DND-41 (cell line): ENCODE measurements at places on chromosomes 16 and 17.

- DNase-seq: no peak
Observed at GRCh38 chr17:4208238-4208637, 55.5 kb downstream of the ANKFY1 start.

DNA sequence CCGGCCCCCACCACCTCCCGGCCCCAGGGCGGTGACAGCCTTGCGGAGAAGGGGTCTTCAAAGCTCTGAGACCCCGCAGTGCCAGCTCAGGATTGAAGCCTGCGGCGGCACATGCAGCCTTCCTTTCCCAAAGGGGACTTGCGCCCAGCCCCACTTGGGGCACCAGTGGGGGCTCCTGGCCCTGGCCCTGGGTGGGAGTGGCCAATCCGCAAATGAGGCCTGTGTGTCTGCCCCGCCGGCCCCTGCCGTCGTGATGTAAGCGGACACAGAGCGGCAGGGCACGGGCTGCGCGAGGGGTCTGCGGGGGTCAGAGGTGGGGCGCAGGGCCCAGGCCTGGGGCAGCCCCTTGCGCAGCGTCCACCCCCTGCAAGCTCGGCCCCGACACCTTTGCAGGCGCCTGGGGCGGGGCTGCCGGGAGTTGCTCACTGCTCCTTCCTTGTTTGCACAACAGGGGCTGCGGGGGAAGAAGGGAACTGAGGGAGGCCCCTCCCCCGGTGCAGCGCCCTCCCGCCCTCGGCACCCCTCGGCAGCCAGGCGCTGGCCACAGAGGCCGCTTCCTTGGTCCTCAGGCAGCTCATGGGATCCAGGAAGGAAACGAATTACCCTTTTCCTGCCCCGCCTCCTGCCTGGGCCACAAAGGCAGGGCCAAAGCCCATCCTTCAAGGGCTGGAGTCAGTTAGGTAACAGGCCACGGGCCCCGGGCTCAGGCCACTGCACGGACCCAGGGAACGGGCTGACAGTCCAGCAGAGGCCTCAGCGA is 2.9 kb downstream of the SLC16A3 start:
- no peak for DNase-seq

DNA sequence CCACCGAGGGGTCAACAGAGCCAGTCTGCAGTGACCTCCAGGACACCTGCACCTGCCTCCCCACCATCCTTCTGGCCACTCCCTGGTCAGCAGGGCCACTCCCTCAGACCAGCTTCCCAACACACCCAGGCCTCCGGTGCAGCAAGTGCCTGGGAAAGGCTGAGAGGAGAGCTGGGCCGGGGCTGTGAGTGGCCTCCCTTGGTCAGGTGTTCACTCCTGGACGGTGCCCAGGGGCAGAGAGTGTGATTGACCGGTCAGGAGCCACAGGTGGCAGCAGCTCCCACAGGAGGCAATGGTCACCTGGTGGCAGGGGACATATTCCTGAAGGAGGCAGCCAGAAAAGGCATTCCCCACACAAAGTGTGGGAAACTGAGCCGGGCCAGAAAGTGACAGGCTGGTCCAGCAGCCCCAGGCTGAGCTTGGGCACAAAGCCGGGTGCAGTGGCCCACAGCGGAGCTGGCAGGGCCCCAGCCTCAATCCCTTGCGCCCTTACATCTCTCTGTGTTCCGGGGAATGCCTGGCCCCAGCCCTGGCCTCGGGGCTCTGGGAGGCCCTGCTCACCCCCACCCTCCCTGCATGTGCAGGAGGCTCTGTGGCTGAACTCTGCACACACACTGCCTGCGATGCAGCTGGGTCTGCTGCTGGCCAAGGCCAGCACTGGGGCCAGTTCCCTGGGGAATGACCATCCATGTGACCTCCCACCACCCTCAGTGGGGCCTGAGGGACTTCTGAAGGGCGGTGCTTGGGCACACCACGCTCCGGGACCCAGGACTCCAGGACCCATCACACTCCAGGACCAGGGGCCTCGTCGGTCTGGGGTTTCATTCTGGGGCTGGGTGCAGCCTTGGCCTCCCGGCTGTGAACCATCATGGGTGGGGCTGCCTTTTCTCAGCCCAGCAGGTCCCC is 1.2 kb upstream of the C17orf99 start:
- no peak for DNase-seq

GRCh38 chr16:2016407-2016922 is 3.1 kb upstream of the NPW start:
- peak; percentile 37 for DNase-seq

GRCh38 chr17:54745239-54745638 is 155.4 kb upstream of the TOM1L1 start:
- DNase-seq: no peak

DNA sequence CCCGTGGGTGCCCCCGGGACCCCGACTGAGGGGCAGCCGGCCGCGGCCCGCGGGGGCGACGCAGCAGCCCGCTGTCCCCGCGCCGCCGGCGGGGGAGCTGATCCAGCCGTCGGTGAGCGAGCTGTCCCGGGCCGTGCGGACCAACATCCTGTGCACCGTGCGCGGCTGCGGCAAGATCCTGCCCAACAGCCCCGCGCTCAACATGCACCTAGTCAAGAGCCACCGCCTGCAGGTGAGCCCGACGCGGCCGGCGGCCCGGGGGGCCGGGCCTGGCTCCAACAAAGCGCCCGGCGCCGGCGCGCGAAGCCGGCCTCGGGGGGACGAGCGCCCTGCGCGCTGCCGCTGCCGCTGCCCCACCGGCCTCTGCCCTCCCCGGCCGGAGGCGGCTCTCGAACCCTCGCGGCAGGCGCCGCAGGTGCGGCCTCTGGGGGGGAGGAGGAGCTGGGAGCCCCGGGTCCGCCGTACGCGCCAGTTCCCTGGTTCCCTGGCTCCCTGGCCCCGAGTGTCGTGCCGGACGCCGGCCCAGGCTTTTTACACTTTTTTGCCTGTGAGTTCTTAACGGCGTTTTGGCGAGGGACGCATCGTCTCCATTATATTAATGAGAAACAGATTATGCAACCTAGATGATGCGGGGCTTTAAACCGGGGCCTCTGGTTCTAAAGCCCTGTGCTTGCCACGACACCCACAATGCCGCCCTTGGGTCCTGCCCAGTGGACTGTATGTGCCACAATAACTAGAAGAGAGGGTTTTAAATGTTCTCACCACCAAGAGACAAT is 521 bp downstream of the ATMIN start:
- DNase-seq: peak; percentile 30

- no peak for DNase-seq
Observed at GRCh38 chr16:69888005-69888590, 63.0 kb upstream of the CLEC18A start.

DNA sequence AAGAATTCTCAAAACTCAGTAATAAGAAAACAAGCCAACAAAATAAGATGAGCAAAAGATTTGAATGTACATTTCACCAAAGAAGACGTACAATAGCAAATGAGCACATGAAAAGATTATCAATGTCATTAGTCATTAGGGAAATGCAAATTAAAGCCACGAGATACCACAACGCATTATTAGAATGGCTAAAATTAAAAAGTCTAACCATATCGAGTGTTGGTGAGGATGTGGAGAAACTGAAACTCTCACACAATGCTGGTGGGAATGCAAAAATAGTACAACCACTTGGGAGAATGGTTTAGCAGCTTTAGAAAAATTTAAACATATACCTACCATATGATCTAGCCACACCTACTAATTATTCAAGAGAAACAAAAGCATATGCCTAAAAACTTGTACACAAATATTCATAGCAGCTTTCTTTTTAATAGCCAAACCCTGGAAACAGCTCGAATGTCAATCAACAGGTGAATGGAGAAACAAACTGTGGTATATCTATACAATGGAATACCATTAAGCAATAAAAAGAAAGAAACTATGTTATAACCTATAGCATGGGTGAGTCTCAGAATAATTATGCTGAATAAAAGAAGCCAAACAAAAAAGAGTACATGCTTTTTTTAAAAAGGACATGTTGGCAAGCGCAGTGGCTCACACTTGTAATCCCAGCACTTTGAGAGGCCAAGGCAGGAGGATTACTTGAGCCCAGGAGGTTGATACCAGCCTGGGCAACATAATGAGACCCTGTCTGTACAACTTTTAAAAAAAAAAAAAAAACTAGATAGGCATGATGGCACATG is 103.6 kb downstream of the LITAF start:
- no peak for DNase-seq

DNA sequence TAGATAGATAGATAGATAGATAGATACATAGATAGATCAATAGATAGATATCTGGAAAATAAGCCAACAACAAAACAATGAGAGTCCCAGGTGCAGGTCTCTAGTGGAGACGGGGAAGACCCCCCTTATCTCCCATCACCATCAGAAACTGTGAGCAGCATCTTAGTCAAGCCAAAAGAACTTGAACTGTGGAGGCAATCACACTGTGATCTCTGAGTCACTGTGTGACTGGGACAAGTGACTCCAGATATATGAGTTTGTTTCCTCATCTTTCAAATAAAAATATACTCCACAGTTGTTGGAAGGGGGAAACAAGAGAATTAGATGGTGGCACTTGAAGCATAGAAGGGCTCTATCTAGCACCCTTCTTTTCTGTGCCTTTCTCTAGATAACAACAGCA is 42.1 kb downstream of the NOG start:
- no peak for DNase-seq

- DNase-seq: no peak
Observed at GRCh38 chr17:37019117-37019740, 70.5 kb downstream of the AATF start.

DNA sequence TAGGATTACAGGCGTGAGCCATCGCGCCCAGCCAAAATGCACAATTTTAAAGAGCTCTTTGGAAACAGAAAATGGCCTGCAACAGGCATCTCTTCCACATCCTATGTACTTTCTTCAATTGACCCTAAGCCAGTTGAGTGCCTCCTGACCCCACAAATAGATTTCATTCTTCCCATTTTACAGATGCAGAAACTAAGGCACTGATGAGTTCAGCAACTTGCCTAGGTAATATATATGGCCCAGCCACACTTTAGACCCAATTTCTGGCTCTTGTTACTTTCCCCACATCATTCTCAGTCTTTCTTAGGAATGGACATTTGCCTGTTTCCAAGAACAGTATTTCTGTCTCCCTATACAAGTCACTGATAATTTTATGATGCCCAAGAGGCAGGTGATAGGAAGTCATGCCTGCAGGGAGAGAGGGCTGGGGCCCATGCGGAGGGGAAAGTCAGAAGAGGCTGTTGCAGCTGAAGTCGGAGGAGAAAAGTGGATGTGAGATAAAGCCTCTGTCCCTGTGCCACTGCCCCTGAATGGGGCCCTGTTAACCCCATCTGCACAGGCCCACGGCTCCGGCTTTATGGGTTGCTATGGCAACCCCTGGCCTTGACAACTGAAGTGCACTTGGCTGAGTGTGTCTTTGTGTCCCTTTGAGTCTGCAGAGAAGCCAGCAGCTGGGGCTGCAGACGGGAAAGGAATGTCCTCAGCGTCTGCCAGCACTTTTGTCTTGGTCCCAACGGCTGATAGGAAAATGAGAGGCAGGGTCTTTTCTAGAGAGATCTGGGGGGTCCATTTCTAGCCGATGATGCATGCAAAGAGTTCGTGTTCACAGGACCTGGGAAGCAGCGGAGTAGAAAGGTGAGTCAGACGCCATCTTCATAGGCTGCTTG is 45.9 kb downstream of the ABAT start:
- no peak for DNase-seq

DNA sequence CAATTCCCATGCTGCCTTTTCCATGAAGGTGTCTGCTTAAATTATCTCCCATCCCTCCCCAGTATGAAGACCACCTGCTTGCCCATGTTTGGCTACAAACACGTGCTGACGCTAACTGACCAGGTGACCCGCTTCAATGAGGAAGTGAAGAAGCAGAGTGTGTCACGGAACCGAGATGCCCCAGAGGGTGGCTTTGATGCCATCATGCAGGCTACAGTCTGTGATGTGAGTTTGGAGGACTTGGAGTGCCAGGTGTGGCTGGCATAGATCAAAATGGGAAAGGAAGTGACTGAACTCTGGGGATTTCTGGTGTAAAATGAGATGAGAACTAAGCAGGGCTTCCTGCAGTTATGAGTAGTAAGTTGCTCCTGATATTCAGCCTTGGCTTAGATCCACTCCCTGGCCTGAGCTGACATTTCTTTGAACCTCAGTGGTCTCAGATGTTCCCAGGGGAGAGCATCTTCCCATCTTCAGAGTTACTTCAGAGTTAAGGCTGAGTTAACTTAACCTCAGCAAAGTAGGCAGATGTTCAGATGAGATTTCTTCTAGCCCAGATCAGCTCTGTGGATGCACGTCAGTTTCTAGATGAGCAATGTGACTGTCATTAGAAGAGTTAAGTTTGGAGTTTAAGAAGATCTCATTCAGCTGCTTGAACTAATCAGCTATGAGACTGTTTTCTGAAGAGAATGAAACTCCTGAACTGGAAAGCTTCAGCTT is 32.7 kb downstream of the ITGB3 start:
- no peak for DNase-seq

DNA sequence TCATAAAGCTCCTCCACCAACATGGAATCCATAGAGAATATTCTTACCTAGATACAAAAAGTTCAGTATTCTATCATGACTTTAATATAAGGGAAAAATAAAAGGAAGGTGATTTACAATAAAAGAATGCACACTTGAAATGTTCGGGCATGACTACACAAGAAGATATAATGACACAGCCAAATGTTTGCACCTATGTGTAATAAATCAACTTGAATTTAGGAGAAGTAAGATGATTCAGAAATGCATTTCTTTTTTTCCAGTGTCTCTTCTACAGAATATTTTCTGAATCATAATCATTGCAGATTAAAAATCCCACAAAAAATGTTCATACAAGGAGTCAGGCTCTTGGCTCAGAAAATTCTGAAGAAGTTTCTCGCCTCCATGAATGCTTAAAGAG is 404.0 kb upstream of the HSBP1 start:
- no peak for DNase-seq

DNA sequence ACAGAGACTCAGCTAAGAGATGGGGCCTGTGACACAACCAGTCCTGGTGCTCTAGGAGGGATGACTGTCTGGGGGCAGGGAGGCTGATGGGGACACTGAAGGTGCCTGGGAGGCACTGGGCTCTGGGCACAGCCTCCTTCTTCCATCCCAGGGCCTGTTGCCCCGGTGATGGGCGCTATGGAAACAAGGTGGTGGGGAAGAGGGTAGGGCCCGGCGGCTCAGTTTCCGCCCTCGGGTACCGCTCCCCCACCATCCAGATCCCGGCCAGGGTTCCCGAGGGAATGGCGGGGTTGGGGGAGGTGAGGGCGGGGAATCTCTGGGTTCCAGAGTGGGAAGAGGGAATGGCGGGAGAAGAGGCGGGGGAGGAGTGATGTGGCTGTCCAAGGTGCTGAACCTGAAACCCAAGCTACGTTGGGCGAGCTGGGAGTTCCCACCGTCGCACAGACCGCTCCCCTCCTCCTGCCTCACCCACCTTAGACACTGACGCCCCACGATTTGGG is 981 bp downstream of the KCNH4 start:
- peak; percentile 30 for DNase-seq
